ENCODE measurements at places on chromosomes 4 and X.

DNA sequence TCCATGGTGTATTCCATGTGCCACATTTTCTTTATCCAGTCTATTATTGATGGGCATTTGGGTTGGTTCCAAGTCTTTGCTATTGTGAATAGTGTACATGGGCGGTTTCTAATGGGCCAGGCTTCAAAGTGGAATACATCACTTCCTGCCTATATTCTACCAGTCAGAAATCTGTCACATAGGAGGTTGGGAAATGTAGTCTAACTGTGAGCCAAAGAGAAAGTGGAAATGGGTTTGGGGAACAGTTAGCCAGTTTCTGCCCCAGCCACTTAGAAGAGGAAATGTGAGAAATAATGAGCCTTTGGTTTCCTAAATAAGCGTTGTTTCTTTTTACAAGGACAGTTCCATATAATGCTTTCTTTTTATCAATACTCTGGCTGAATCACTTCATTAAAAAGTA is 85.1 kb upstream of the AP1S2 start:
- H3K27me3 ChIP-seq = peaks cover 3% of the 10 kb centered on the region
- no peaks in the 10 kb centered on the region for H3K36me3 ChIP-seq
- no peak overlapping the region for H3K4me3 ChIP-seq
- no peak for DNase-seq
- no peak overlapping the region for H3K27ac ChIP-seq

- no peak overlapping the region for H3K27ac ChIP-seq
- no peaks in the 10 kb centered on the region for H3K27me3 ChIP-seq
- peaks cover 2% of the 10 kb centered on the region for H3K36me3 ChIP-seq
- peaks cover 4% of the 10 kb centered on the region for H3K4me1 ChIP-seq
- H3K4me3 ChIP-seq = no peak overlapping the region
- no peak for DNase-seq
Observed at GRCh38 chrX:74578137-74578536, 36.3 kb downstream of the RLIM start.

DNA sequence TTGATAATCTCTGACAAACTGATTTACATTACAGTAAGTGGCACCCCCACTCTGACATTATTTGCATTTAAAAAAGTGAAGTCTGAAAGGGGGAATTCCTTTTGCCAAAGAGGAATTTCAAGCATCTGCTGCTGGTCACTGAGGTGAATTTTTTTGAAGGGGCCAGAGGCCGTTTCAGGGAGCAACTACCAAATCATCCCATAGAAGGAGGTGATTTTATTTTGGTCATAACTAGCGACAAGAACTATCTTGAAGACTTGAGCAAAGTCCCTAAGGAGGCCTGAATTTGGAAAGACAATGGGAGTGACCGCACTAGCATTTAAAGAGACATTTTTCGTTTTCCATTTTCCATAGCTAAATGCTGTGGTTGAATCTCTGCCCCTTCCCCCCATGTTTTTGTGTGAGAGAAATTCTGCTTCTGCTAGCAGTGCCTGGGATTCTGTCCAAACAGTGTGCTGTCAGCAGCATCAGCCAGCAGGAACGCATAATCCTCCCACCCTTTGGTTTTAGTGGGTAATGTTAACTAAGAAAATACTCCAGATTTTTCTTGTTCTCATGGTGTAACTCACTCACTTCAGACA is 110.1 kb upstream of the MED14 start:
- no peak overlapping the region for H3K4me3 ChIP-seq
- no peaks in the 10 kb centered on the region for H3K36me3 ChIP-seq
- DNase-seq = no peak
- H3K4me1 ChIP-seq = no peaks in the 10 kb centered on the region
- peaks cover 4% of the 10 kb centered on the region for H3K27me3 ChIP-seq

DNA sequence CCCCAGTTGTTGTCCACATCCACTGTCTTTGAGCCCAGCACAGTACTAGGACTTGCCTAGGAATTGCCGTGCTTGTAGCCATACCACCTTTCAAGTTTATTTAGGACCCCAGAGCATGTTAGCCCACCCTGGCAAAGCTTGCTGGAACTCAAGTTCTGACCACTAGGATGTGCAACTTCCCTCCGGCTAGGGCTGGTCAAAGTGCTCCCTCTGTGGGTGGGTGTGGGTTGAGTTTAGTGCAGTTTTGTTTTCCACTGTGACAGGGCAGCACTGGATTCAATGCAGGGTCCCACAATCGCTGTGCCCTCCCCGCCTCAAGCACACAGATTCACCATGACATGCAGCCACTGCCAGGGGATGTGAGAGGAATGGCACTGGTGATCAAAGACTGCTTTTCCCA is 96.0 kb downstream of the RASGEF1B start:
- no peak overlapping the region for H3K4me3 ChIP-seq
- DNase-seq = no peak
- no peaks in the 10 kb centered on the region for H3K36me3 ChIP-seq
- no peak overlapping the region for H3K27ac ChIP-seq
- no peaks in the 10 kb centered on the region for H3K4me1 ChIP-seq
- peaks cover 10% of the 10 kb centered on the region for H3K27me3 ChIP-seq

DNA sequence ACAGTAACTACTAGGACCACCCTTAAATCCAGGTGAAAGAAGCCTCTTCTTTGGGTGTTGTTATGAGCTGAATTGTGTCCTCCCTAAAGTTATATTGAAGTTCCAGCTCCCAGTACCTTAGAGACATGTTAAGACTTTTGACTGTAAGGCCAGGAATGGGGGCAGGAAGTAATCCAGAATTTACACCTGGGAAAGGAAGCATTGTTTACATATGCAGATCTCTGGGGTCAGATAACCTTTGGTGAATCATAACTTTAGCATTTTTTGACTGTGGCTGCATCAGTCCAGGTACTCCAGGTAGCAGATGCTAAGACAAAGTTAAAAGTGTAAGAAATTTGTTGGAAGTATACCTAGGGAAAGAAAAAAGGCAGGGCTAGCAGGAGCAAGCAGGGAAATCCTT is 104.9 kb upstream of the CENPE start:
- no peak overlapping the region for H3K27ac ChIP-seq
- no peak overlapping the region for H3K4me3 ChIP-seq
- no peaks in the 10 kb centered on the region for H3K36me3 ChIP-seq
- H3K4me1 ChIP-seq = no peaks in the 10 kb centered on the region
- DNase-seq = no peak

DNA sequence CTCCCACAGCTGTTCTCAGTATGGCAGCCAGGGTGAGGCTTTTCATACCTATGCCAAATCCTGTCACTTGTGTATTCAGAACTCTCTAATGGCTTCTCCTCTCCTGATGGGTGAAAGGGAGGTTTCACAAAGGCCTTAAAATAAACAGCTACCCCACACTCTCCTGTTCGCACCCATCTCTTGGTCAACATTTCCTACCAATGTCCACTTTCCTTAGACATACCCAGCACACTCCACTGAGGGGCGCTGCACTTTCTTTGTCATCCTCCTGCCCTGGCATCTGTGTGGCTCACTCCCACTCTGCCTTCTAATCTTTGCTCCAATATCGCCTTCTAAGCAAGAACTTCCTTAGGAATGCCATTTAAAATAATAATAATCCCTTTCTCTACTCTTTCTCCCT is 313.3 kb downstream of the PPP3CA start:
- H3K36me3 ChIP-seq = peaks cover 43% of the 10 kb centered on the region
- no peak overlapping the region for H3K4me3 ChIP-seq
- peaks cover 30% of the 10 kb centered on the region for H3K4me1 ChIP-seq
- no peaks in the 10 kb centered on the region for H3K27me3 ChIP-seq

- no peaks in the 10 kb centered on the region for H3K4me1 ChIP-seq
- H3K36me3 ChIP-seq = no peaks in the 10 kb centered on the region
- DNase-seq = no peak
- no peak overlapping the region for H3K27ac ChIP-seq
- H3K4me3 ChIP-seq = no peak overlapping the region
Observed at GRCh38 chrX:69424161-69424560, 80.0 kb upstream of the NALF2 start.
